SHP77 (cell line): ENCODE measurements at places on chromosomes 4 and X.

GRCh38 chr4:184804621-184805020, 21.1 kb downstream of the ACSL1 start:
- no peak for DNase-seq

- no peak for DNase-seq
Observed at GRCh38 chr4:99628040-99628439, 29.6 kb downstream of the C4orf54 start.

GRCh38 chr4:24451870-24452269, 132.5 kb downstream of the DHX15 start:
- no peak for DNase-seq

- no peak for DNase-seq
Observed at GRCh38 chr4:127856813-127857447, 23.8 kb upstream of the PLK4 start.

- no peak for DNase-seq
Observed at GRCh38 chr4:177673985-177674489, 231.8 kb upstream of the AGA start.

DNA sequence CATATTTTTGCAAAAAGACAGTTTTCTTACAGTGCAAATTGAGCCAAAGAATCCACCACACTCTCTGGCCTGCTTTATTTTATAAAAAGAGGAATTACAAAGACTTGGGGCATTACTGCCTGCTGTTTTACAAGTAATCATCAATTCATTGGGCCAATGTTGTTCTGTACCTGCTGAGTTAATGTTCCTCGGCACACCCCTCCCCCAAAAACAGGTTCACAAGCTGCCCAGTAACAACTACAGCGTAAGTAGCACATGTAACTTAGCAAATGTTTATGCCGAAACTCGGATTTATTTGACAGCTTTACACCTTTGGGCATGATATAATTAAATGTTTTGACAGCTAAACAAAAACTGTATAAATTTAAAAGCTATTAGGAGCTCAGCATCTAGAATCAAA, 214.6 kb upstream of the MAB21L2 start:
- no peak for DNase-seq

- no peak for DNase-seq
Observed at GRCh38 chrX:1521459-1521956, 15.5 kb downstream of the P2RY8 start.

DNA sequence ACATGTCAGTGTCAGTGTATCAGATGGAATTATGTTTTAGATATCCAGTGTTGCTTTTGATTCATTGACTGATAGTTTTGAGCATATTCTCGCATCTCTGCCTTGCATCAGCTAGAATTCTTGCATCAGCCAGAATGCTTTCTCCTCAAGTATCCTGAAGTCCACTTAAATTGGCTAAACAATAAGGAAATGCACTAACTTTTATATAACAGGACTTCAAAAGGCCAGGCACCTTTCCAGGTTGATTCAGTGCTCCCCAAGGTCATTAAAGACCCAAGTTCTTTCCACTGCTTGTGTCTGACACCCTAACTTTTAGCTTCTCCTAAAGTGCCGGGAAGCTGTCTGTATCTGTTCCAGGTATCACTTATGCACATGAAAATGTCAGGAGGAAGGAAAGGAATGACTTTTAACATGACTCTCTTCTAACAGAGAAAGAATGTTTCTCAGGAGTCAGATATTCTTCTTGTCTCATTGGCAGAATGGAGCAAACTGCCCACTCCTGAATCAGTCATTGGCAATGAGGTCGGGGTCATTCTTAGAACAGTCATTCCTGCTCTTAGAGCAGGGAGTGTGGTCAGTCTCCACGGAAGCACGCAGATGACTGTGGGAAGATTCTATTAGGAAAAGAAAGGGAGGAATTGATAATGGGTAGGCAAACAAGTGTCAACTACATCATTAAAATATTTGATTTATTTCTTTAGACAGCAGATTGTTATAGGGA, 92.9 kb upstream of the TLL1 start:
- DNase-seq, result no peak

GRCh38 chrX:12866451-12867377, at the start of gene TLR7:
Gene TLR7 (plus strand): TSS chrX:12867072. CDS start chrX:12867579, 507 bp downstream.
- DNase-seq, result no peak

- no peak for DNase-seq
Observed at GRCh38 chrX:13092455-13092941, 48.1 kb upstream of the FAM9C start.

DNA sequence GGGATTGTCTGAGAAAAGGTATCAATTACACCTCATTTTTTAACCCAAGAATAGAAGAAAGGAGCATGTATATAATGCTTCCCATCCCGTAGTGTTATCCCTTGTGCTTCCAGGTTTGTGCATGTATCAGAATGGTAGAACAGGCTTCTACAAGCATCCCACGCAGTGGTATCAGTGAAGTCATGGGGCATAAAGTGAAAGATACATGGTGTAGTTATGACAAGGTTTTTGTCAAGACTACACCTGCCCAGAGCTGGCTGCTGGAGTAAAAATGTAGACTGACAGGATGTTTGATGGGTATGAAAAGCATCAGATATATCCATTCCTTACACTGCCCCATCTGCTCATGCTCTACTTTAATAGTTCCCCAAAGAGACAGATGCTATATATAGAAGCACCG, 9.5 kb downstream of the TLR1 start:
- no peak for DNase-seq

DNA sequence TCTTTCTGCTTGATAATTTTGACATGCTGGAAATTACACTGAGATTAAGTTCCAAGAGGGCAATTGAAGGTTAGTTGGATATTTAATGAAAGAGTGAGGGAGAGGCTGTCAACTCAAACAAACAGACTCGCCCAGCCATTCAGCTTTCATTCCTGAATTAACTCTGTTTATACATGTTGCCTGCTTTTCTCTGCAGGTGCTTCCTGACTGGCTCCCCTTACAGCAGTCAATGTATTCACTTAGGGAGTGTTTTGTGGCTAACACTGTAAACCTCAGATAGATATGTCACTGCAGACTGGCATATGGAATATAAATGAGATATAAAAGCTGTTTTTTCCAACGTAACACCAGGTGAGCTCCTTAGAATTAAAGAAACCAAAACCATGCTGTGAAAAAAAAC, 28.7 kb downstream of the TMPRSS11A start:
- DNase-seq, result peak; percentile 31

DNA sequence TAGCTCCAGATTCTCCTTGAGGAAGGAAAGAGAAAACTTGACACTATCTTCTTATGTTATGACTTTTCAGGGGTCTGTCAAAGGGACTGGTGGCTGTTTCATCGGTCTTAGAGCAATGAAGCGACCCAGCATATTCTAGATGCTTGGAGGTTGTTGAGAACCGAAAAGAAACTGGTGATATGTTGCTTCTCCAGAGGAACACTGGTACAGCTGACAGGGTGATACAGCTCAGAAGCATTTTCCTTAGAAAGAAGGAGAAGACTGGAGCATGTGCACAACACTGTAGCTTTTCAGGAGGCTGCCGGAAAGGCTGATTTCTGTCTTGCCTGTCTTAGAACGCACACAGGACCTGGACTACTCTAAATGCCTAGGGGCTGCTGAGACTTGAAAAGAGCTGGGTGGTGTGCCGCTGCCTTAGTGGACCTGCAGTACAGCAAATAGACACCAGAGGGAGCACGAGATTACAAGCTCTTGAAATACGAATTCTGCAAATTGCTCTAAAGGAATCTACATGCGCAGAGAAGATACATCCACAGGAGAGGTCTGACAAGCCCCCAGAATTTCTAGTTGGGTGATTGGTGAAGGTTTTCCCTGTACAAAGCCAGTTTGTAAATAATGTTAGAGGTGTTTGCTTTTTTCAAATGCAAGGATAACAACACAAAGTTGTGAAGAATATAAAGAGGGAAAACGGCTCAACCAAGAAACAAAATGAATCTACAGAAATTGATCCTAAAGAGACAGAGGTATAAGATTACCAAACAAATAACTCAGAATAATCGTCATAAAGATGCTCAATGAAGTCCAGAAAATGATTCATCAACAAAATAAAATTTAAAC, 223.1 kb upstream of the DMD start:
- DNase-seq, result peak; percentile 1

- no peak for DNase-seq
Observed at GRCh38 chrX:132766452-132766851, 192.0 kb downstream of the HS6ST2 start.

GRCh38 chrX:124293810-124294209, 38.6 kb upstream of the TEX13D start:
- DNase-seq, result no peak

GRCh38 chr4:20832826-20833225, 132.6 kb downstream of the PACRGL start:
- DNase-seq, result no peak

GRCh38 chr4:7192252-7193029, at the start of gene SORCS2:
Gene SORCS2 (plus strand): TSS chr4:7192538.
- no peak for DNase-seq

DNA sequence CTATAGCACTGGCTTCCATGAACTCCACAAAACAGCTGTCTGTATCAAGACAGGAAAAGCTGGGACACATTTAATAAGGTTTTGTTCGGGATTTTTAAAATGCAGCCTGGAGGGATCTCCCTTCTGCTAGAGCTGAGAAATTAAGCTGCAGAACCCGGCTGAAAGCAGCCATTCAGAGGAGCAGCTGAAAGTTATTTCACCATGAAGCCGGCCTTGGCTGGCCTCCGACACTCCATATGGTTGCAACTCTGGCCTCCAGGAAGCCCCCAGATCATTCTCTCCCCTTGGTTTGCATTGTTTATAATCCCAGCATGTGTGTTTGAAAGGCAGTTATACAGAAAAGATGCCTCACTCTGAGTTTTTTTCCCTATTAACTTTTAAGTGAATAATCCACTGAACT, 239.4 kb downstream of the SPATA18 start:
- no peak for DNase-seq

- no peak for DNase-seq
Observed at GRCh38 chr4:138182838-138183426, 59.2 kb downstream of the SLC7A11 start.

GRCh38 chr4:11404431-11404830, 24.3 kb downstream of the HS3ST1 start:
- no peak for DNase-seq

- DNase-seq, result no peak
Observed at GRCh38 chr4:140069066-140069465, 84.9 kb downstream of the MAML3 start.

GRCh38 chrX:153769158-153769864, 5.3 kb downstream of the PLXNB3 start:
- DNase-seq, result no peak

DNA sequence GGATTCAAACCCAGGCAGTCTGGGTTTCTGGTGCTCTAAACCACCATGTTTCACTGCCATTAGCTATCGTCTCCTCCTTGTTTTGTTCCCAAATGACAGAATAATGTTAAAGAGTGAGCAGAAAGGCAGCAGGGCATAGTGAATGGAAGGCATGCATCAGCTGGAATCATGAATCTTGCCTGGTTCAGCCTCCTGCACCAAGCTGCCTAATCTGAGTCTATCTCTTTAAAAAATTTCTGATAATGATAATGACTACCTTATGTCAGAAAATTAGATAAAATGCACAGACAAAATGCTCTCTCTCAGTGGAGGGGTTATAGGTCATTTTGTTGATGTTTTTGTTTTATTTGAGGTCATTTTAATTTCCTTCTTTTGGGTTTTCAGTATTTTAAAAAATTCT, 187.4 kb downstream of the RASL11B start:
- DNase-seq, result no peak

- no peak for DNase-seq
Observed at GRCh38 chrX:3184176-3184930, 143.1 kb downstream of the ARSF start.

GRCh38 chr4:183855323-183856190, 49.5 kb upstream of the STOX2 start:
- no peak for DNase-seq

- DNase-seq, result no peak
Observed at GRCh38 chr4:92483341-92483740, 179.6 kb downstream of the GRID2 start.

GRCh38 chrX:56233682-56234081, 1.5 kb downstream of the KLF8 start:
- no peak for DNase-seq

DNA sequence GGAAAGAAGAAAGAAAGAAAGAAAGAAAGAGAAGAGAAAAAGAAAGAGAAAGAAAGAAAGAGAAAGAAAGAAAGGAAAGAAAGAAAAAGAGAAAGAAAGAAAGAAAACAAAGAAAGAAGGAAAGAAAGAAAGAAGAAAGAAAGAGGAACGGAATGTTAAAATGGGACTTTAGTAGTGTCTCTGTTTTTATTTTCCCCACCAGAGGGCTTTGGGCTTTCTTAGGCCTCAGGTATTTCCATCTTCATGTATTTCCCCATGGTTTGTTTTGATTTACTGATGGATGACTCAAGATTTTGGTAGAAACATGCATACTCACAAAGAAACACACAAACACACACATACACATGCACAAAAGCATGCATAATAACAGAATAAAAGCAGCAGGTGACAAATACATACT, 181.2 kb downstream of the AFF2 start:
- DNase-seq, result no peak

DNA sequence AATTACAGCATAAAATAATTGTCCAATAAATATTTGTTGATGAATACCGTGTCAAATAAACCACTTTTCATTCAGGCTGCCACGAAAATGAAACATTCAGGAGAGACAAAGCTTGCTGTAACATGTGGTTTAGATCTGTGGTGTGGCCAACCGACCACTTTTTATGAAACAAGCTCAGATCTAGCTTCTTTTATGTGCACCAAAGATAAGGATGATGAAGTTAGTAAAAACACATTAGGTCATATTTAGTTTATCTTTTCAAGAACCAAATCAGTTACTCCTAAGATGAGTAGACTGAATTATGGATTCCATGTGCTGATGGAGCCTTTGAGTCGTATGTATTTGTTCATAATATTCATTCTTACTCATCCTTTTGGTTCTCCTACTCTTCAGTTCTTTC, 35.8 kb downstream of the STOX2 start:
- no peak for DNase-seq

GRCh38 chr4:155607481-155607880, 59.2 kb upstream of the GUCY1A1 start:
- no peak for DNase-seq

DNA sequence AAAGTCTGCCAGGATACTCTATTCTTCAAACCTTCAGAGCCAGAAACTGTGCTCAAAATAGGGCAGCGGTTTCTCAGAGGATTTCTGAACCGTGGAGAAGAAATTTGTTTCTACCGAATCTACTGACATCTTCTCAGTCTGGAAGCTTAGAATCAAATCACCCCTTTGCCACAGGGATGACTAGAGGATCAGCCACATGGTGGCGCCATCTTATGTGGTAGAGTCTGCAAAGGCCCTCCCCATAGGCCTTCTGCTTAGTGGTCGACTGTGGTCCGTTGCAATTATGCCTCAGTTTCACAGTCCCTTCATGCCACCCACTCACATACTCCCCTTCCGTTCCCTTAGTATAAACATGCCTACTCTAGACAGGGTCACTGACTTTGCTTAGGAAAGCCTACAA, 680.7 kb upstream of the SPANXN1 start:
- no peak for DNase-seq

DNA sequence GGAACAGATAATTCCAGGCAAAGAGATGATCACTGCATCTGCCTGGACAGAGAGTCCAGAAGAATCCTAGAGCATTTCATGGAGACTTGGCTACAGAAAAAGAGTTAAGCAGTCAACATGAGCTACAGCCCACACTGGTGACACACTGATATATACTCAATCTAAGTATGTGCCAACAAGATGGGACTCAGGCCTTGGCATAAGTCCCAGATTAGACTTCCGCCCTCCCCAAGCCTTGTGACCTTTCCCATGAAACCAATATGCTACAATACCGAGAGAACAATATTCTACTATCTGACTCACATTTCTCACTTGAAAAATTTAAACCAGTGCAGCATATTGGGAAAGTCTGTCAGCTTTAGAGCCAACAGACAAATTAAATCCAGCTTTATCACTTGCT, 65.7 kb upstream of the SLITRK2 start:
- DNase-seq, result no peak

GRCh38 chr4:68951806-68952585, 392 bp upstream of the UGT2A3 start:
- DNase-seq, result no peak
